ENCODE measurements at places on chromosomes 7 and 10. TPM values are rescaled to one million over a fixed set of nuclear protein-coding genes. Genes with fewer than 3 reads are reported as not detected.

RTKN2 gene
- 0.16 TPM for total RNA-seq

CARD11 gene
- total RNA-seq: 0.32 TPM

CDHR3 gene
- total RNA-seq: 0.81 TPM

AOAH gene
- not detected for total RNA-seq

PDZD8 gene
- total RNA-seq: 14.5 TPM

MTG1 gene
- total RNA-seq: 34.6 TPM

ZCCHC24 gene
- total RNA-seq: 2.3 TPM

GNAT3 gene
- not detected for total RNA-seq

CYP2C8 gene
- total RNA-seq: not detected

HOXA1 gene
- 0.49 TPM for total RNA-seq

SPAG6 gene
- not detected for total RNA-seq

FFAR4 gene
- not detected for total RNA-seq

ANKRD30A gene
- not detected for total RNA-seq

STAG3 gene
- 0.25 TPM for total RNA-seq

MTURN gene
- total RNA-seq: 6.3 TPM

CPEB3 gene
- total RNA-seq: 0.65 TPM

SLC18A3 gene
- total RNA-seq: not detected

TFEC gene
- 8.5 TPM for total RNA-seq
